ENCODE measurements at places on chromosomes 16 and 17.

GRCh38 chr17:923633-924032 lies 55.9 kb downstream of the NXN start:
- no peak for DNase-seq

DNA sequence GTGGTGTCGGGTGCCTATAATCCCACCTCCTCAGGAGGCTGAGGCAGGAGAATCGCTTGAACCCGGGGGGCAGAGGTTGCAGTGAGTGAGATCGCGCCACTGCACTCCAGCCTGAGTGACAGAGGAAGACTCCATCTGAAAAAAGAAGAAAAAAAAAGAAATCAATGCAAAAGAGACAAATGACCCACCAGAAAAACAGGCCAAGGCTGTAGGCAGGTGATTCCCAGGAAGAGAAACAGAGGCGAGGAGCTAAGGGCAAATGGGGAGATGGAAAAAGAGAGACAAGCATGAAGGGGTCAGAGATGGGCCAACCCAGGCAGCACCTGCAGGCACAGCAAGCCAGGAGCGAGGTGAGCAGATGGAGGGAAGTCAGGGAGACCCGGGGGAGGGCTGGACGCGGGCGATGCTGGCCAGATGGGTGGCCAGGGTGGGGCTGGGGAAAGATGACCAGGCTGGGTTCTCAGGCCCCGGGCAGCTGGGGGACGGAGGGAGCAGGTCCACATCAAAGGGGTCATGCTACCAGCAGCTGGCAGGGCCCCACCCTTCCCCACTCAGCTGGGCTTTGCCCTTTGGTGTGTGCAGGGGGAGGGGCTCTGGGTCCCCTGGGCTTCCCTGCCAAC lies 25.5 kb downstream of the MYBBP1A start:
- no peak for DNase-seq

- no peak for DNase-seq
Measured at GRCh38 chr17:52157603-52158449, 688 bp downstream of the CA10 start.

GRCh38 chr16:14548933-14549788 lies 80.9 kb downstream of the PARN start:
- DNase-seq = no peak

DNA sequence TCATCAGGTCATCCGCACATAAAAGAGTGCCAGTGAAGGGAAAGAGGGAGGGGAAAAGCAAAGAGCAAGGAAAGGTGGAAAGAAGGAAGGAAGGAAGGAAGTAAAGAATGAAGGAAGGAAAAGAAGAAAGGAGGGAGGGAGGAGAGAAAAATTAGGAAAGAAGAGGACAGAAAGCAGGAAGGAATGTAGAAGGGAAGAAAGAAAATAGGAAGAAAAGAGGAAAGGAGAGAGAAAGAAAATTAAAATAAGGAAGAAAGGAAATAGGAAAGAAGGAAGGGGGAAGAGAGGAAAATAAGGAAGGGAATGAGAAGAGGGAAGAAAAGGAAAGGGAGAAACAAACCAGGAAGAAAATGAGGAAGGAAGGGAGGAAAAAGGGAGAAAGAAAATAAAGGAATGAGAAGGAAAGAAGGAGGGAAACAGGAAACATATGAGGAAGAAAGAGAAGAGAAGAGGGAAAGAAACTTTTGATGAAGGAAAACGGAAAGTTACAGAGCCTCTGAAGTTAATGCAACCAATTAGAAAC lies 212.6 kb downstream of the XYLT1 start:
- no peak for DNase-seq

GRCh38 chr17:19753051-19753509 lies 5.0 kb upstream of the ALDH3A1 start:
- no peak for DNase-seq

DNA sequence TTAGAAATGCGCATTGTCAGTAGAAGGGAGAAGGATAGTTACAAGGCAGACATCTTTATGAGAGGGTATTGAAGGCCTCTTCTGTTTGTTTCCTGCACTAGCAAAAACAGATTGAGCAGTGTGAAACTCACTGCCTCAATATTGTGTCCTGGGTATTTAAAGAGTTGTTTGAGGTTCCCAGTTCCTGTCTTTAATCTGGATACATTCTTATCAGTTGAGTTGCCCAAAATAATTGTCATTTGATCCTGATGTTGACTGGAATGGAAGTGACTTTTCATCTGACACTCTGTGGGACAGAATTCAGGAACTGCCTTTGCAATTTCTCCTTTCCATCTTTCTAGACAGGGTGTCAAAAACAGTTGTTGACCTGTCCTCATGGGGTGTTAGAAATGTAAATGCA lies 1.7 kb downstream of the ATP6V0A1 start:
- DNase-seq = no peak

- no peak for DNase-seq
Measured at GRCh38 chr17:18994631-18995030, 9.9 kb downstream of the FAM83G start.

DNA sequence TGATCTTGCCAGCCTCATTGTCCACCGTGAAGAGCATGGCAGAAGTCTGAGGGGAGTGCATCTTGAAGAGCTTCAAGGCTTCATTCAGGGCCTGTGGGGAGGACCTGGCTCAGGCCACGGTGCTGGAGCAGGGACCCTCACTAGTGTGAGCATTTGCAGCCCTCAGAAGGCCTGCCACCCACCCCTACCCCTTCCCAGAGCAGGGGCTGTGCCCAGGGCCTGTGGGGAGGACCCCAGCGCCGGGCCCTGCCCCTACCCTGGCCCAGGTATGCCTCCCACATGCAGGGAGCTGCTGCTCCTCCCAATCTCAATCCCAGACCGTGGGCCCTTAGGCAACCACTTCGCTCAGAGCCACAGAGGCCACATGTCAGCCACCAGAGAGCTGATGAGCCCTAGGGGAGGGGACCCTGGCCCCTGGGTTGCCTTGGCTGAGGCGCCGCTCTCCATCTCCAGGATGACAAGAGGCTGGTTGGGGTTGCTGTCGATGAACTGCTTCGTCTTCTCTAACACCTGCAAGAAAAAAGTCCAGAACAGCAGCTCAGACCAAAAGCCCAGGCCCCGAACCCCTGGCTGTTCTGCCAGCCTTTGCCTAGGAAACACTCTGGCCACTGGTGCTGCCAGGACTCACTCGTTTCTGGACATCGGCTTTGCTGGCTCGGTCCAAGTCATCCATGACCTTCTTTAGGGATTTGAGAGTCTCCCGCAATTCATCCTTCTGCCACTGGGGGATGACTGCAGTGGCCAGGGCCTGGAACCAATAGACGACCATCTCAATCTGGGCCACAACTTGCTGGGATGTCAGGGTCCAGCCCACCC lies 1.8 kb upstream of the EXOSC6 start:
- DNase-seq = no peak

DNA sequence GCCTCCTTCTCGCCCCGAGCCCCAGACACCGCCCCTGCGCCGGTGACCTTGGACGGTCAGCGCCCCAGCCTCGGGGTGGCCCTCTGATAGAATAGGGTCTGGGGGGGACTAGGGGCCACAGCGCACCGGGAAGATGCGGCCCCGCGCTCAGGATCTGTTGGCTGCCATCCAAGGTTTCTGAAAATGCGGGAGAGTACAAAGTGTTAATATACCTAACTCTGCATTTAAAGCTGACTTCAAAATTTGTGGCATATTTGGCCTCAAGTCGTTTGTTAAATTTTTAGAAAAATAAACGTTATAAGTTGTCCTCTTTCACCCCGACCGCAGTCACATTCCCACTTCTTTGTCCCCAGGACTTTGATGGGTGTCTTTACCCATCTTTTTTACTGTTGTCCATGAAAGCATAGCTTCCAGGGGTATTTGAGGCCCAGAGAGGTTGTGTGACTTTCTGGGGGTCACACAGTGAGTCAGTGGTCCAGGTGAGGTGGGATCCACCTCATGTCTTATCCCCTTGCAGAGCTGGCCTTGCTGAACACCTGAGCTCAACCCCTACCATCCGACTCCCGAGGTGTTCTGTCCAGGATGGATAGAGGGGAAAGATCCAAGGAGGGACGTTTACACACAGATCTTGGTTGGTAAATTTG lies 796 bp downstream of the NT5M start:
- DNase-seq = no peak

DNA sequence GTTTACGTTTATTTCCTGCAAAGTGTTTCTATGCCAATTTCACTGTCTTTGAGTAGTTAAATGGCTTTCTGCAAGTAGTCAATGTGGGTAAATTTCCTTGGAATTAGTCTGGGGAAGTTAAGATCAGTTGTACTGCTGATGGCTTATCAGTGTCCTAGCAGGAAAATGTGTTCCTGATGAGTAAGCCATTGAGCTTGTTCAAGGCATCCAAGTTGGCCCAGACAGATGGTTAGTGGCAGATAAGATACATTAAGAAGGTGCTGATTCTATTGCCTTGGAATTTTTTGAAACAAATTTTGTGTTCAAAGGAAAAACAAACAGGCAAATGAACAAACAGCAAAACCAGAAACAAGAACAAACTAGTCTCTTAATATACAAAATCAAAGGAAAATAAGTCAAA lies 258.4 kb downstream of the MAP2K6 start:
- no peak for DNase-seq

DNA sequence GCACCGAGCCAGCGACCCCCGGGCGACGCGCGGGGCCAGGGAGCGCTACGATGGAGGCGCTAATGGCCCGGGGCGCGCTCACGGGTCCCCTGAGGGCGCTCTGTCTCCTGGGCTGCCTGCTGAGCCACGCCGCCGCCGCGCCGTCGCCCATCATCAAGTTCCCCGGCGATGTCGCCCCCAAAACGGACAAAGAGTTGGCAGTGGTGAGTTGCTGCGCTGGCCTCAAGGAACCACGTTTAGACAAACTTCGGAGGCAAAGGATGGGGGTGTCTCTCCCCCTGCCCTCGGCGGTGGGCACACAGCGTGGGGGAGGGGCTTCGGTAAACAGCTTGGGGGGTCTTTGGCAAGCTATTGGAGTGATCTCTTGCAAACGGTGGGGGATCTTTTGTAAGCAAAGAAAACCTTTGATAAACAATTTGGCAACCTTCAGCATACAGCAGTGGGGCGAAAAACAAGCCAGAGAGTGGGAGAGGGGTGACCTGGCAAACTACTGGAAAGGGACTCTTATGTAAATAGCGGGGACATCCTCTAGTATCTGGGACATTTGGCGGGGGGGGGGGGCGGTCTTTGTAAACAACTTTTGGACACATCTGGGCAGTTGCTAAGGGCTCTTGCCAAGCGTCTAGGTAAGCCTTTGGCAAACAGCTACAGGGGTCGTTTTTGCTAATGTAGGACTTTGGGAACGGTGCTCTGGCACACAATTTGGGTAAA lies 587 bp downstream of the MMP2 start:
- DNase-seq = no peak

DNA sequence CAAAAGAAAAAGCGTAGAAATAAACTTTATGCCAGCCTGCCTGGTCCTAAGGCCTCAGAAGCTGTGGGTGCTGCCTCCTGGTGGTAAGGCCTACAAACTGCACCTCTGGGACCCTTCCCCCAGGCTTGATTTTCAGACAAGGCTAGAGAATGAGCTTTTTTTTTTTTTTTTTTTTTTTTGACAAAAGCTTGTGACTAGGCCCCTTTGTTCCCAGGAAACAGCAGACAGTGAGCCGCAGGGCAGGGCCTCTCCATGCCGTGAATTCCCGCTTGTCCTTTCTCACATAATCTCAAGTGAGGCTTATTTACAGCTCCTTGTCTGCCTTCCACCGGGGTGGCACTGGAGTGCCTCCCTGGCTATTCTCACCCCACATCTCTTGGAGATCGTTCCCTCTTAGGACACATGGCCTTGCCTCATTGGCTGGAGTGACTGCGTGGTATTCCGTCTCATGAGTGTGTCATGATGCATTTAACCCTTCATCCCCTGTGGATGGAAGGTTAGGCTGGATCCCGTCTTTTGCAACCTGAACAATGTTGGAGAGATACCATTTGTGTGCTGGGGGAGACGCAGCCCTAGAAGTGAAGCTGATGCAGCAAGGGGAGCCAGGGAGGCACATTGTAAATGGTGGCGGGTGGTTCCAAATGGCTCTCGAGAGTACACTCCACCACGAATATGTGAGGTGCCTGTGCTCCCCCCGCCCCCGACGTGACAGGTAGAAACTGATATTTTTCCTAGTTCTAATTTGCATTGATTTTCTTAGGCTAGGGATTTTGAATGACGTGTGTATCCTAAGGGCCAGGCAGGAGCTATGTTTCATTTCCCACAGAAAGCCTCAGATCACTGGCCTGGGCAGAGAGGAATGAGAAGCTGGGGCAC lies 49.6 kb downstream of the USP22 start:
- DNase-seq = peak; percentile 35

GRCh38 chr16:14378131-14378551 lies 251.9 kb downstream of the PARN start:
- DNase-seq = no peak

- no peak for DNase-seq
Measured at GRCh38 chr17:10019941-10020451, 114.9 kb upstream of the RCVRN start.

- no peak for DNase-seq
Measured at GRCh38 chr17:9644910-9645751, at the start of gene USP43. USP43 (plus strand) TSS chr17:9645517; CDS start chr17:9645633, 116 bp downstream.

GRCh38 chr17:60151355-60151754 lies 1.6 kb downstream of the CA4 start:
- DNase-seq = no peak

- DNase-seq = no peak
Measured at GRCh38 chr17:82213251-82214011, 789 bp upstream of the CCDC57 start.

DNA sequence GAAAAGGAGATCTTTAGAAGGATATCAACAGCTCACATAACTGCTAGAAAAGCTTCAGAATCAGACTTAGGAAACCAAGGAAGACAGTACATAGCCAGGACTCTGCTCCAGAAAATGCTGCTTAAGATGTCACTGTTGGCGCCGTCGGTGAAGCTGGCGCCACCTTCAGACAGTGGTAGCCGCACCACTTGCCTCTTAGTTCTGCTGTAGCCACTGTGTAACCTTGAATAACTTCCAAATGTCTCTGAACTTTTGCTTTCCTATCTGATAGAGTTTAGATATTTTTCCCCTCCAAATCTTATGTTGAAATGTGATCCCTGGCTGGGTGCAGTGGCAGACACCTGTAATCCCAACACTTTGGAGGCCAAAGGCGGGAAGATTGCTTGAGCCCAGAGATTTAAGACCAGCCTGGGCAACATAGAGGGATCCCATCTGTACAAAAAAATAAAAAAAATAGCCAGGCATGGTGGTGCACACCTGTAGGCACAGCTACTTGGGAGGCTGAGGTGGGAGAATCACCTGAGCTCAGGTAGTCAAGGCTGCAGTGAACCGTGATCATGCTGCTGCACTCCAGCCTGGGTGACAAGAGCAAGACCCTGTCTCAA lies 6.3 kb upstream of the USP31 start:
- DNase-seq = no peak

DNA sequence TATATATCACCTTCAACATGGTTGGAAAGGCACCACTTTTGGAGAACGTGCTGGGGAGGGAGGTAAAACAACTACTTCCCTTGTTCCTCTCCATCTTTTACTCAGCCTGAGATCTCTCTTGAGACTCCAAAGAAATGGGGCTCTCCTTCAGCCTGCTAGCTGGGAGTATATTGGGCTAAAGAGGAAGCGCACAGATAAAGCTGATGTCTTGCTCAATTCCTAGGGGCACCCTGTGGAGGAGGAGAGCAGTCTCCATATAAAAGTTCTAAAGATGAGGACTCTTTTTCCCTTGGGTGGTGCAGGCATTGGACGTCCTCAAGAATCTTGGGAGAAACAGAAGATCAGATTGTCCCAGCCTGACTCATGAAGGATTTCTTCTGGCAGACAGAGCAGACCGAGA lies 4.6 kb upstream of the ETV4 start:
- DNase-seq = no peak

Measured in stimulated activated CD8-positive, alpha-beta memory T cell treated with anti-CD3 and anti-CD28 coated beads, Interleukin-15, amount 100 ng/mL, for 1 hour (primary cell).